ENCODE measurements at places on chromosomes 2 and 18.
A peak's percentile ranks its signal among the peaks of the same experiment; 100 is the strongest.

DNA sequence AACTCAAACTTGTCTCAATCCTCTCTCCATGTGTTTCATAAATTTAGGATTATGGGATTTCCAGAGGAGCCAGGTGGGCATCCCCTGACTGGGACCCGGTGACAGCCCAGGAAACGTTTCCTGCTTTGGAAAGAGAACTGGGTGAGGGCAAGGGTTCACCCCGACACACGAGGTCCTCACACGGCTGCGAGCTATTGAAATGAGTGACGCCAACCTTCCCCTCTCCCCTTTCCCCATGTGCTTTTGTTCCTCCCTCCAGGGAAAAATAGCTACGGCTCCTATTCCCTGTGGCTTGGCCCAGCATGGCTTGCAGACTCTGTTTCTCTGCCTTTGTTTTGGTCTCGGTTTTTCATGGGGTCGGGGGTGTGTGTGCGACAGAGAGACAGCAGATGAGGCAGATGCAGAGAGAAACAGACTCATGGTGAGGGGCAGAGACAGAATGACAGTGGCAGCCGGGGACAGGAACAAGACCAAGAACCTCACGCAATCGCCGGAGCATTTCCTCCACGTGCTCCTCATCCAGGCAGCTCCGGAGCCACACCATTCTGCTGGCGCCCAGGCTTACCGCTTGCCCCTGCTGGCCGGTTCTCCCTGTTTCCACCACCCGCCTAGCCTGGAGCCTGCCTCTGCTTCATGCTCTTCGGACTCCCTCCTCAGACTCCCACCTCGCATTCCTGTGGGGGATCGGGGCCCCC is 238.5 kb downstream of the DYSF start:
- DNase-seq: no peak

DNA sequence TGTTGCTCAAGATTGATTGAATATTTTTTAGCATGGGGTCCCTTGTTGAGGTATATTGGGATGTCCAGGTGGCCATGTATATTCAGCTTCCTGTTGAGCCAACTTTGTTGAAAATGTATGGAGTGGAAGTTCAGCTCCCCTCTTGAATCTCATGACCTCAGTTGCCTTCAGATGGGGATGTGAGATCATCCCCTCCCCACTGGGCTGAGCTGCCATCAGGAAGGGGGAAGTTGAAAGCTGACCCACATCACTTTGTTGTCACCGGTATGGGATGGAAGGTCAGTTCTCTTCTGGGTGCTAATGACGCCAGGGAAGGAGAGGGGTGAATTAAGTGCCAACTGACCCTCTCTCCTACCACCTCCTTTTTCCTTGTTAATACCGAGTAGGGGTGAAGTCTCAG is 33.9 kb downstream of the ACOXL start:
- no peak for DNase-seq

DNA sequence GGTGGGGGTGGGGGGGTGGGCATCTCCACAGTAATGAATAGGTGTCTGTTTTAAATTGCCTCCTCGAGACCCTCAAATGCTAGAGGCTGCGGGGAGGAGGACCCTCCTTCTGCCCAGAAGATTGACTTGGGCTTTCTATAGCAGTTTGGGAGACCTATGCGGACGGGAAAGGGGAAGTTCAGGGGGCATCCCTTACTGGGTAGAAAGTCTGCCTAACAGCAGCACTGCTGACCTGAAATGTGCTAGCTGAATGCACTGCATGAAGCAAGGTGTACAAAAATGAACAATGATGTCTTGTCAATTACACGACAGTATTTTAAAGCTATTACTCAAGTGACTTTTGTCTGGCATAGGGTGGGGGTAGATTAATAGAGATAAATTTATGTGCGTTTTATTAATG is 2.5 kb downstream of the DCC start:
- DNase-seq: peak; percentile 27

DNA sequence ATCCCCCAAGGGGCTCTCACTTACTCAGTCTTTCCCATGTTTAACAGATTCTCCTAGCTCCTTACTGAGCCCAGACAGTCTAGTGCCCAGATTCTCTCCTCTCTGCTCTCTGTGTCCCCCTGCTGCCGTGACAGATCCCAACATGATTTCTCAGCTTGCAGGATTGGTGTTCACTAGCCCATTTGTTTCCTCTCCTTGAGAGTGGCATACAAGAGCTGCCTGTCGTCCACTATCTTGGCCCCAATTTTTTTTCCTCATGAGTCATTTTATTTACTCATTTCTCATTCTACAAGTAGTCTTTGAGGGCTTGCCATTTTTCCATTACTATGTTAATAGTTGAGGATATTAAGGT is 199.9 kb upstream of the FN1 start:
- peak; percentile 49 for DNase-seq

DNA sequence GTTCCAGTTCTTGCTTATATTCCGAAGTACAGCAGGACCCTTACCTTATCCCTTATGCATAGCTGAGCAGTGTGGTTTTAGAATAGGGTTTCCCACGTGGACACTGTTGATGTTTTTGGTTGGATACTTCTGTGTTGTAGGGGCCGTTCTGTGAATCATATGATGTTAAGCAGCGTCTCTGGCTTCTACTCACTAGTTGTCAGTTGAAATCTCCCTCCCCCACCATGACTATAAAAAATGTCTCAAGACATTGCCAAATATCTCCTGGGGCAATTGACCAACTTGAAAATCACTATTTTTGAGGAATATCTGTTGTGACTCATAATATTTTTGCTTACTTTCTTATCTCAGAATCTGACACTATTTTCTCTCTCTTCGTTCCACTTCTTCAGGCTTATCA is 713.7 kb downstream of the TSN start:
- no peak for DNase-seq

- DNase-seq: no peak
Measured at GRCh38 chr18:3815991-3816390, 366.0 kb downstream of the TGIF1 start.

DNA sequence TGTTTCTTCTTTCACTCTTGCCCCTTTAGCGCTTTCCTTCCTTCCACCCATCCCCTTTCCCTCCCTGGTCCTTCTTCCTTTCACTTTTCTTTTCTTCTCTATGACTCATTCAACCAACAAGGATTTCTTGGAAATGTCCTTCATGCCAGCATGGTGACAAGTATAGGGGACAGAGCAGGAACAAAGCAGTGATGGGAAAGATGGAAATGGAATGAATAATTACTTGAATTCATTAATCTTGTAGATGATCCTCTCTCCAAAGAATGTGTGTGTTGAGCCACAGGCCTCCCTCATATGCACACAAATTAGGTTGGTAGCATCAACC is 1.5 kb downstream of the VAMP5 start:
- DNase-seq: peak; percentile 32

GRCh38 chr2:72378753-72379348 is 231.2 kb upstream of the CYP26B1 start:
- DNase-seq: no peak

- no peak for DNase-seq
Measured at GRCh38 chr18:55268628-55269275, 309.5 kb upstream of the CCDC68 start.

DNA sequence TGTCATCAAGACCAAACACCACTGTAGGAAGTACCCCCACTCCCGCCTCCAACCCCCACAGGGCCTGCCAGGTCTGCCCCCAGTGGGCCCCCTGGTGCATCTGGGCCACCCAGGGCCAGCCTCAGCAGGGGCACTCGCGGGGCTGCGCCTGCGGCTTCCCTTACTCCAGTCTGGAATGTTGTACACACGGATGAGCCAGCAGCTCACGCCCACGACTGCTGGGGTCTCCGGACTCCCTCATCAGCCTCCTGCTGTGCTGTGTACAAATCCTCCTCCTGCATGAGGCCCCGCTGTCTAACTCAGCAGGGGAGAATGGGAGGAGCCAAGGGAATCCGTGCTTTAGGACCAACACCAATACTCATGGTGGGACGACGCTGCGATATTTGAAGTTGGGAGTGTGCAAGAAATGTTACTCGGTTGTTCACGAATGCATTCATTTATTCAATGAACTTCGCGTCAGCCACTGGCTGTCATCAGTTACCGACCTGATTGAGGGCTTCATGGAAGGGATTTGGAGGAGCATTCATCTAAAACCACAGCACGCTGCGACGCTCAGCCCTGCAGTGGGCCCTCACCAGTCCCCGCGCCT is 654 bp upstream of the ASB1 start:
- peak; percentile 85 for DNase-seq
